ENCODE measurements at places on chromosomes 5 and 9. TPM values are rescaled to one million over a fixed set of nuclear protein-coding genes. Genes with fewer than 3 reads are reported as not detected.

COL27A1 gene
- total RNA-seq: 21.6 TPM

NFIL3 gene
- total RNA-seq: 20.4 TPM

LCN10 gene
- not detected for total RNA-seq

PCDHGB1 gene
- total RNA-seq: 3.7 TPM

DDX4 gene
- total RNA-seq: not detected

CDH10 gene
- 2.5 TPM for total RNA-seq

FAM81B gene
- total RNA-seq: not detected

C5orf46 gene
- 4.2 TPM for total RNA-seq

CARD9 gene
- 4.3 TPM for total RNA-seq

TESK1 gene
- 15.8 TPM for total RNA-seq

FOXD4L5 gene
- total RNA-seq: not detected

ARL15 gene
- total RNA-seq: 56.6 TPM

SLC46A2 gene
- total RNA-seq: not detected

SOHLH1 gene
- not detected for total RNA-seq

IRX2 gene
- total RNA-seq: 1.6 TPM

PCDHA9 gene
- total RNA-seq: 0.10 TPM

FGF1 gene
- total RNA-seq: 8.7 TPM

TRIO gene
- total RNA-seq: 188 TPM

IL33 gene
- 21.3 TPM for total RNA-seq

HOMER1 gene
- total RNA-seq: 42.1 TPM

PTGES gene
- 7.5 TPM for total RNA-seq

FSD1L gene
- 28.2 TPM for total RNA-seq

PCDHA1 gene
- total RNA-seq: not detected

PCDHB3 gene
- total RNA-seq: 3.7 TPM

SPATA31C1 gene
- 0.21 TPM for total RNA-seq

ADAMTS19 gene
- 49.9 TPM for total RNA-seq

FOXD4 gene
- not detected for total RNA-seq

All from tongue (tissue), 3 donors.